Mucosa of descending colon (tissue), 3 donors: ENCODE measurements at places on chromosomes 7 and 10. TPM values are rescaled to one million over a fixed set of nuclear protein-coding genes. Genes with fewer than 3 reads are reported as not detected.

DNA sequence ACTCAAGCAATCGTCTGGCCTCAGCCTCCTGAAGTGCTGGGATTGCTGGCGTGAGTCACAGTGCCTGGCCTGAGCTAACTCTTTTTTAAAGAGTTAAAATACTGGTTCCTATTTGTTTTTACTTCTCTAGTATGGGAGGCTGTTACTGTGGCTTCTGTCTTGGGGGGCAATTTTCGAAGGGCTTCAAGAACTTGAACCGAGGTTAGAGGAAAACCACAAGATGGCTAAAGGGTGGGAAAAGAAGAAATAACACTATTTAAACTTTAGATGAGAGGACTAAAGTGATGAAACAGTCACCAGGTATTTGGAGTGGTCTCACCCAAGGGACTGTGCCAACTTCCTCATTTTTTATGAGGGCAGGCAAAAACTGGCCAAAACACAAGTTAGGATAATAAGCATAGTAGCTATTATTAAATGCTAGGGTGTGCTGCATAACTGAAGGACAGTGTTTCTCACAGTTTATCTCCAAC lies 17.8 kb downstream of the MET start:
- no peak for DNase-seq

DNA sequence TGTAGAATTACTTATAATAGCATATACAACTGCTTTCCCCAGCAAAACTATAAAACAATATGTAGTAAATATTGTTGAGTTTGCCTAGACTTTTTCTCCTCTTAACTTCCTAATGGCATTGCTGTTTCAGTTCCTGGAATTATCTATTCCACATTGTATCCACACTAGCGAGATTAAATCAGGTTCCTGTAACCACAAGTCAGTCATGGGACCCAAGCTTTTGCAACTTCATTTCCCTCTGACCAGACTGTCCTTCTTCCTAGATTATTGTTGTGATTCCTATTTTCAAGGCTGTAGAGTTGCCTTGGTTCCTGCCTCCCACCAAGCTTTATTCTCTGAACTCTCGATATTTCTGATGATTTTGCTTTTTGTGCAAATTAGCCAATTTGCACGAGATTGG lies 173.3 kb upstream of the ZNF804B start:
- no peak for DNase-seq

- DNase-seq = no peak
These were observed 331.9 kb downstream of the FGFR2 start for GRCh38 chr10:121266370-121266769.

DNA sequence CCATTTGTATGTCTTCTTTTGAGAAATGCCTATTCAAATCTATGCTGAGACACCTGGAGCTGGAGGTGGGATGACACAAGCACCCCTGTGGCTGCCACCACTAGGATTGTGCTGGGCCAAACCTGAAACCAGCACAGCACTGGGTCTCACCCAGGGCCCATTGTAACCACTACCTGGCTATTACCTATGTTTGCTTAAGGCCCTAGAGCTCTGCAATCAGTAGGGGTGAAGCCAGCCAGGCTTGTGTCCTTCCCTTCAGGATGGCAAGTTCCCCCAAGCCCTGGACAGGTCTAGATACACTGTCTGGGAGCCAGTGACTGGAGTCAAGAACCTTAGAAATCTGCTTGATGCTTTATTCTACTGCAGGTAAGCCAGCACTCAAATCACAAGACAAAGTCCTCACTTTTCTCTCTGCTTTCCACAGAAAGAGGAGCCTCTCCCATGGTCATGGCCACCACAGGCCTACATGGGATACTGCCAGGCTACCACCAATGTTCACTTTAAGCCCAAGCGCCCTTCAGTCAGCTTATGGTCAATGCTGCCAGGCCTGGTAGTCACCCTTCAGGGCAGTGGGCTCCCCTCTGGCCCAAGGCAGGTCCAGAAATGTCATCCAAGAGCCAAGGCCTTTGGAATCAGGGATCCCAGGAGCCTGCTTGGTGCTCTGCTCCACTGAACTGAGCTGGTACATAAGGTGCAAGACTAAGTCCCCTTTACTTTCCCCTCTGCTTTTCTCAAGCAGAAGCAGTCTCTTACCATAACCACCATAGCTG lies 105.3 kb downstream of the BMS1 start:
- no peak for DNase-seq

ITGB8 gene
- total RNA-seq = 10.8 TPM
